Glomerular endothelial cell (primary cell): ENCODE measurements at places on chromosomes 7 and 10.

- DNase-seq = no peak
Measured at GRCh38 chr7:13017881-13018280, 330.4 kb downstream of the ARL4A start.

DNA sequence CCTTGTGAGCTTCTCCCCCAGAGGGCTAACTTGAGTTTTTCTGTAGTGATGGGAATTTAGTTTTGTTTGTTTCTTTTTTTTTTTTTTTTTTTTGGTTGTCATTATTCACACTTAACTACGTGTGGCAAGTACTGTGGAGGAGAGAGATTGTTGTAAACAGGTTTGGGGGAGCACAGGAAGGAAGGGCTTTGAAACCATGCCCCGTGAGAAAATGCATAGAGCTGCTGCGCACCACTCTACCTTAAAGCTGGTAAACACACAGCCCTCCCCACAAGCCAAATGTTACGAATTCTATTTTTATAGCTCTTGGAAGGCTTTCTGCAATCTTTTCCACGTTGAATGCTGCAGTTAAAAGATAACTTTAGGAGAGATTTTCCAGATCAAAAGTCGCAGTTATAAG is 76.2 kb downstream of the ZNF22 start:
- no peak for DNase-seq

DNA sequence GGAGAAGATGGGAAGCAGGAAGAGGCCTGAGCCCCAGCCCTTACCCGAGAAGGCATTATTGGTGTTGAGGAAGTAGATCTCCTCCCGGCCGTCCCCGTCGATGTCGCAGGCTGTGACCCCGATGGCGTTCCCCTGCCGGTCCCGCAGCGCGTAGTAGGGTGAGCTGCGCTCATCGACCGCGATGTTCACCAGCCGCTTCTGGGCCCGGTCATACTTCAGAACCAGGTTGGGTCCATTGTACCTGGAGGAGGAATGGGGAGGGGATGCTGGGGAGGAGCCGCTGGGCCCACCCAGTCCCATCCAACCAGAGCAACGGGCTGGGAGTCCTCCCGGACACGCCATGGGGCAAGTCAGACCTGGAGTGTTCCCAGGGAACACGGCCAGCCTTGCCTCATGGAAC is 86.5 kb downstream of the GOLGA7B start:
- no peak for DNase-seq

DNA sequence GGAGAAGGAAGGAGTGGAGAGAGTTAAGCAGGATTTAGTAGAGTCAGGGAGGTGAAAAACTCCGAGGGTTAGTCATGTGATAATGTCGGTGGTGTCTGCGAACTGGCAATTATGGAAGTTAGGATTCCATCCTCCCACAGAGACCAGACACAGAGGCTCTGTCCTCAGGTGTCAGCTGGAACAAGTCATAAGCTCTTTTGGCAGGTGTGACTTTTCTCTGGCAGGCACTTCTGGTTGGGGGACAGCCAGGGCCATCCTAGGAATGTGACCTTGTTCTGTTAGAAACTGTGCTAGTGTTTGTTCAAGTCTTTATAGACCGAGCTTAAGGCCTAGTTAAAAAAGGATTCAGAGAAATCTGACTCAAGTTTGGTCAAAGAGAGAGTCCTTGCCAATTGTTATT is 371.0 kb downstream of the DPP6 start:
- no peak for DNase-seq

- DNase-seq = no peak
Measured at GRCh38 chr10:50369931-50370330, 118.6 kb upstream of the ASAH2 start.

GRCh38 chr7:104096683-104097082 is 107.2 kb upstream of the RELN start:
- DNase-seq = no peak

- no peak for DNase-seq
Measured at GRCh38 chr7:150432915-150433892, 17.2 kb upstream of the GIMAP8 start.

DNA sequence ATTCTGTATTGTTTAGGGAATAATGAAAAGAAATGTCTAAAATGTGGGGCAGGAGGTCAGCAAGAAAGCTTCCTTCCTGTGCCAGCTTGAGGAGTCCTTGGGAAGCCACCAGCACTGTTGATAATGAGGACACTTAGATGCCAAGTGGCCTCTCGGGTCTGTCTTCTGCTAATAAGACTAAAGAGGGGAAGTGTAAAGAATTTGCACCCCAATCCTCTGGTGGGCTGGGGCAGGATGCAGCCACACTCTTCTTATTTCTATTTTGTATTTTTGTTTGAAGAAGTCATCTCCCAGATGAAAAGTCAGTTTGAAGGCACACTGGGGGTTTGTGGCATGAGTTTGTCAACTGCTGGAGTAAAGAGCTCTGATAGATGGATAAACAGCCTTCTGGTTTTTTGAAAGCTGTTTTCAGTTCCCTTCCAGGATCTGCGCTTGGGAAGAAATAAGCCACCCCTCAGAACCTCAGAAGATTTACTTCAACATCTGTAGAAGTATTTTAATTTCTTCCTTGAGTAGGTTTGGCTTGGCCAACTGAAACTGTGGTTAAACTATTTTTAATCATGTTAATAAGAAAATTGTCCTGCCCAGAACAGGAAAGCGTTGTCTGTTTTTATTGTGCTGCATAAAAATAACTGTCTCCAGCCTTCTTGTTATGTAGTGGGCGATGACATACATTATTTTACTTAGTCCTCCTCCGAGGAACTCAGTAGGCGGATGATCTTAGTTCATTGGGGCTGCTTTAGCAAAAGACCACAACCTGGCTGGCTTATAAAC is 128.8 kb upstream of the GPR26 start:
- DNase-seq = no peak

GRCh38 chr10:111085690-111086353 is 9.0 kb downstream of the ADRA2A start:
- DNase-seq = no peak

DNA sequence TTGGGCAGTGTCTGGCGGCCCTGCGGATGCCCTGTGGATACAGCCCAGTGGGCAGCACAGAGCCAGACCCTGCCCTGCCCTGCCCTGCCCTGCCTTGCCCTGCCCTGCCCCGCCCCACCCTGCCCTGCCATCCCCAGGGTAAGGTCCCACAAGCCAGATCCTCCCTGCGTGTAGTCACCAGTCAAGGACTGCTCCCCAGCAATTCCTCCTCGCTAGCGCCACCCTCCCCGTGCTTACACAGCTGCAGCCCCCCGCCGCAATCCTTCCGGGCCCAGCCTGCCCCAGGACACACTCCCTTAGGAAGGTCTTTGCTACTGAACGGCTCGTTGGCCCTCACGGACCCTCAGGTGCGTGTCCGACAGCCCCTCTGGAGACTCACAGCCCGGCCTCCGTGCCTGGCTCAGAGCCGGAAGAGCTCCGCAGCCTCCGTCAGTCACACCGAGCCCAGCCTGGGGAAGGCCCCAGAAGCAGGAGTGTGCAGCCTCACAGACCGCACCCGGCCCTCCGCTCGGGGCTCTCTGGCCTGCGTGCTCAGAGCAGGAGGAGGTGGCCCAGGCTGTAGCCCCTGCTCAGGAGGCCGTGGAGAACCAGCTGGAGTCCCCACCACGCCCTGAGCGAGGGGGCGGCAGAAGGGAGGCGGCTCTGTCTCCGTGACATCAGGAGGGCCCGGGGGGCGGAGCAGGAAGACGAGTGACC is 68.3 kb downstream of the PWWP2B start:
- DNase-seq = no peak

DNA sequence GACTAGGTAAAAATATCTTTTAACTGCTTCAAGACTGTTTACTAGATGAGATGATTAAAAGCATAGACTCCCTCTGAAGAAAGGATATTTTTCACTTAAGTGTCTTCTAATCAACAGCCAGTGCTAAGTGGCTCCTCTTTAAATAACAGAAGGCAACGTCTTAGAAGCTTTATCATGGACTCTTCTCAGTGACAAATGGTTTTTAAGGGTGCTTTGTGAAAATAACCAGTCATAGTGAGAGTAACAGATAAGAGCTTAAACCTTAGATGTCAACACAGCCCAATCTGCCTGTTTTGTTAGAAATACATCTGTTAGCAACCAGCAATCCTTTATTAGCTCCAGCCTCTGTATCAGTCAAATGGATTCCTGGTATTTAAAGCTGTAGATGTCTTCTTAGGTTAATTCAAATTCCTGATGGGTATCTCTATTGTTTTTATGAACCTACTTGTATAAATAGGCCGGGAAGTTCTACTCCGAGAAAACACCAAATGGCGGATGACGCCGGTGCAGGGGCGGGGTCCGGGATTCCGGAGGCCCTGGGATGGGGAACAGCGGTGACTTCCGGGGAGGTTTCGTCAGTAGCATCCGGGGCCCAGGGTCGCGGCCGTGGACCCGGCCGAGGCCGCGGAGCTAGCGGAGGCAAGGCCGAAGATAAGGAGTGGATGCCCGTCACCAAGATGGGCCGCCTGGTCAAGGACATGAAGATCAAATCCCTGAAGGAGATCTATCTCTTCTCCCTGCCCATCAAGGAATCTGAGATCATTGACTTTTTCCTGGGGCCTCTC is 285.4 kb downstream of the GPR37 start:
- DNase-seq = no peak

DNA sequence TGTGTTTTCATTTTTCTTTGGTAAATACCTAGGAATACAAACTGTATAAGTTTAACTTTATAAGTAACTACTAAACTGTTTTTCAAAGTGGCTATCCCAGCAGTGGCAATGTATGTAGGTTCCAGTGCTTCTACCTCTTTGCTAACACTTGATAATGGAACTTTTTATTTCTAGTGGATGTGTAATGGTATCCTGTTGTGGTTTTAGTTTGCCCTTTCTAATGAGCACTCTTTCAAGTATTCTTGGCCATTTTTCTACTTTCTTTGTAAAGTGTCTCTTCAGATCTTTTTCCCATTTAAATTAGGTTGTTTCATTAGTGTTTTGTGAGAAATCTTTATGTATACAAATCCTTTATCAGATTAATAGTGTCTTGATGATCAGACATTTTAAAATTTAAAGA is 4.6 kb downstream of the KIF20B start:
- no peak for DNase-seq

GRCh38 chr10:70323138-70323696 is 39.4 kb upstream of the NPFFR1 start:
- no peak for DNase-seq

GRCh38 chr10:33571616-33572015 is 237.1 kb upstream of the NRP1 start:
- DNase-seq = no peak
